ENCODE measurements at places on chromosomes 6 and 20.

DNA sequence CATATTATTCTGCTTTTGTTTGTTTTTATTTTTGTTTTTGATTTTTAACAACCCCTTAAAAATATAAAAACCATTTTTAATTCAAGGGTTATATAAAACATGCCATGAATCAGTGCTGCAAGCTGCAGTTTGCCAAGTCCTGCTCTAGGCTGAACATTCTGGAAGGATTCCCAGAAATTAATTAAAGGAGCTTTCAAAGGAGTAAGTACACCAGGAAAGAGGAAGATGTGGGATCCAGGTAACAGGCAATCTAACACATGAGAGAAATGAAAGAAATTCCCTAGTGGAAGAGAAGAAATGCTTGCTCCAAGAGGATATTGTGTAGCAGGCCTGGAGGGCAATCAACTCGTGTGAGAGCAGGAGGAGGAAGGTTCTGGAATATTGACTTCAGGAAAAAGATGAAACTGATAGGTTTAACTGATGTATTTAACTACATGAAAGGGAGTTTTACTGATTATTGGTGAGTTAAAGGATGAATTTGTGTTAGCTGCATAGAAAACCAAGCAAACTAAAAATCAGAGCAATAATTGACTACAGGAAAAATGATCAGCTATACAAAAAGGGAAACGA lies 146.0 kb upstream of the PHACTR1 start:
- no peak for DNase-seq

- DNase-seq = no peak
Observed at GRCh38 chr6:159325476-159325875, 156.3 kb downstream of the FNDC1 start.

DNA sequence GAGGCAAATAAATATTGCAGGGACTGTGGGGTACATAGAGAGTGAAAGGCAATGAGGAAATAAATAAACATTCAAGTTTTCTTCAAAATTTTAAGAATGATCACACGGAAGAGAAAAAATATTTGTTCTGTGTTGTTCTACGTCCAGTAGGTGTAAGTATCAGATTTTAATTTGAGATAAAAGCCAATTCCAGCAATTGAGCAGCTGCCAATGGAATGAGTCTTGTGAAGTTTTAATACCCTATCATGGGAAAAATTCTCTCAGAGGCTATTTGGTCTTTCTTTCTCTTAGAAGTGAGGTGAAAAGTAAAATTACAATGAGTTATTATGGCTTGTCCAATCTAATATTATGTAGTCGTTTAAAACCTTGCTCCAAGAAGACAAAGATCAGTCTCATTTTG lies 195.7 kb upstream of the CITED2 start:
- no peak for DNase-seq

GRCh38 chr6:493840-494239 lies 102.3 kb downstream of the IRF4 start:
- no peak for DNase-seq

DNA sequence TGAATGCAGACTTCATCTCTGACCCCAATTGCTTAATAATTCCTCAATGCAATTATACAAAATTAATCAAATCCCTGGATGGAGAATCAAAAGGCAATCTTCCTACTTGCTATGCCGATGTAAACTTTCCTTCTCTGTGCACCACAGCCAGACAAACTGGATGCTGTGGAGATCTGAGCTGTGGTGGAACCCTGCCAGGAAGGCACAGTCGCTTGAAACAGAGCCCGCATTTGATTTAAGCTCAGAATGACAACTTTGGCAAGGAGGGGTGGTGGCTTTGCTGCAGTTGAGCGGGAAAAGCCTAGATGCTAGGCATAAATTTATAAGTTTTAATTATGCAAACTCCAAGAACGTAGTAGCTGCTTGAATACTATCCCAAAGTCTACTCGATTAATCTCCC lies 190.8 kb downstream of the MTFR2 start:
- no peak for DNase-seq

- no peak for DNase-seq
Observed at GRCh38 chr6:2155206-2155605, 90.2 kb downstream of the GMDS start.

GRCh38 chr6:26054781-26055718 lies 32.2 kb upstream of the HFE start:
- DNase-seq = peak; percentile 97

DNA sequence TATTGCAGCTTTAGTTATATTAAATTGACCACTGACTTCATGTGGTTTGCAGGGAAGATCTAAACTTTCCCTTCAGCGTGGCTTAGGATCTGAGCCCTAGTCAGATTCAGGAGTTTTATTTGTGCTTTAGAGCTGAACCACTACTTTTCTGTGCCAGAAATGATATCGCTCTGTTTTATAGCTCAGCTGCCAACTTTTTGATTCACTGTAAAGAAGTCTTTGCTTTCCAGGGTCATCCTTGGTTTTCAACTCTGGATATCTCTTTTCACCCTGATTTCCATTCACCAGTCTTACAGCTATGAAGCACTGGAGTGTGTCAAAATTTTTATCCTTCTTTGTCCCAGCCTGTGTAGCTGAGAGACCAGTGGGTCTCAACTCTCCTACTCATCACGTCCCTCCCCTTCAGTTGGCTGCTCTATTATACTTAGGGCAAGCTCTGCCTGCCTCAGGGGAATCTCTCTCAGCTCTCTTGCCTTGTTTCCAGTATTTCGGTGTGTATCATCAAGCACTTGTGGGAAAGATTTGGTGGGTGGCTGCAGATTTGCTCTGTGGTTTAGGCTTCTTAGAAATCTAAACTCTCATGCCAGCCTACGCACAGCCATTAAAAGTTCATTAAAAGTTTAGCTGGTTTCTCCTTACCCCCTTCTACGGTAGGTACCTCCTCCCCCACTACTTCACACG lies 425.5 kb downstream of the TENT5A start:
- no peak for DNase-seq

DNA sequence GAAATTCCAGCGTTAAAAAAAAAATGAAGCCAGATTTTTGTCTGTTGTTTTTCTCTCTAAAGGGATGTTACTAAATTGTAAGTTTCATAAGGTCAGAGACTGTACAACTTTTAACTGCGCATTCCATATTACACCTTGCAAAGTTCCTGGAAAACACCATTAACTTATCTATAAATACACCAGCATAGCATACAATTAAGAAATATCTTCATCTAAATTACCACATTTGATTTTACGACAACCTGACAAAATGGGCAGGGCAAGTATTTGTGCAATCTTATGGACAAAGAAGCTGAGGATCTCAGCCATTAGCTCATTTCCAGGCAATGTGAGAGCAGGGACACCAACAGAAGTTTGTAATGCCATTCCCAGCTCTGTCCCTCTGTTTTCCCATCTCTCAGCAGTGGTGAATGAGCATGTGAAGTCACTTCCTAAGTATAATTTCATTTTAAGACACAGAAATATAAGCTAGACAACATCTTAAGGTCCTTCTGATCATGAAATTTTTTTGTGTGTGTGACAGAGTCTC lies 12.9 kb upstream of the GCM1 start:
- no peak for DNase-seq

DNA sequence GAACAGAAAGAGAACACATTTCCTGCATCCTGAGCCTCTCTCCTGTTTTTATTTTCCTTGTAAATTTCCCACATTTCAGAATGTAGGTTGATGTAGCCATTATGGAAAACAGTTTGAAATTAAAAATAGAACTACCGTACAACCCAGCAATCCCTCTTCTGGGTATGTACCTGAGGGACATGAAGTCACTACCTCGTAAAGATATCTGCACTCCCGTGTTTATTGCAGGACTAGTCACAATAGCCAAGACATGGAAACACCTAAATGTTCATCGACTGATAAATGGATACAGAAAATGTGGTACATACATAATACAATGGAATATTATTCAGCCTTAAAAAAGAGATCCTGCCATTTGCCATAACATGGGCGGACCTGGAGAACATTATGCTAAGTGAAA lies 72.0 kb upstream of the JAG1 start:
- no peak for DNase-seq

DNA sequence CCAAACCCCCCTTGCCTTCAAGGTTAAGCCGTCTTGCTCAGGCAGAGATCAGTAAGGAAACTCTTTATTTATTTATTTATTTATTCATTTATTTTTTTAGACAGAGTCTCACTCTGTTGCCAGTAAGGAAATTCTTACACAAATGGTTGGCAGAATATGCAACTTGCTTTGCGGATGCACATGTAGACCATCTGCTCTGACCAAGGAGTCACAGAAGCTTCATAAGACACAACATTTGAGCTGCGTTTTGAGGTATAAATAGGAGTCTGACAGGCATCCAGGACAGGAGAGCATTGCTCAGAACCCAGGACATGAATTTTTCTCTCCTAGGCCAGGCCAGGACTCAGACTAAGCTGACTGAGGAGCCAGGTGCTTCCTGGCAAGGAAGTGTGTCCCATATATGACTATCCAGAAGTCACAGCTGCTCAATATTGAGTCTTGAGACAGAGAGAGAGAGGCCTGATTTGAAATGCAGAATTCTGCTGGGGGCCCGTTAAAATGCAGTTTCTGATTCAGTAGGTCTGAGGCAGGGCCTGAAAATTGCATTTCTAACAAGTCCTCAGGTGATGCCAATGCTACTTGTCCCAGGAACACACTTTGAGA lies 43.9 kb downstream of the HLA-A start:
- DNase-seq = no peak

DNA sequence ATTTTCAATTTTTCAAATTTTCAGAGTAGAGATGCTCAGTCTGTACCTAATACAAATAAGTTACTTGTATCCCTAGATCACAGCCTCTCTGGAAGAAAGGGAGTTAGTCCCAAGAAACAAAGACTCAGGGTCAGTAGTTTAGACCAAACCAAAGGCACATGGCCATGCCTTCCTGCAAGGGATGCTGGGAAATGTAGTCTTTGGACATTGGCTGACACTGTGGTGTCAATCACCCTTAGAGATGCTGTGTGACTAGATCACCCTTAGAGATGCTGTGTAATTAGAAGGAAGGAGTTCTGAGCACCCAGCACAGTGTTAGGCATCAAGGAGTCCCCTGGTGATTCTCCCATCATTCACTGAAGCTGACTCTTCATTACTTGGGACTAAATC lies 202.1 kb downstream of the NFATC2 start:
- no peak for DNase-seq

DNA sequence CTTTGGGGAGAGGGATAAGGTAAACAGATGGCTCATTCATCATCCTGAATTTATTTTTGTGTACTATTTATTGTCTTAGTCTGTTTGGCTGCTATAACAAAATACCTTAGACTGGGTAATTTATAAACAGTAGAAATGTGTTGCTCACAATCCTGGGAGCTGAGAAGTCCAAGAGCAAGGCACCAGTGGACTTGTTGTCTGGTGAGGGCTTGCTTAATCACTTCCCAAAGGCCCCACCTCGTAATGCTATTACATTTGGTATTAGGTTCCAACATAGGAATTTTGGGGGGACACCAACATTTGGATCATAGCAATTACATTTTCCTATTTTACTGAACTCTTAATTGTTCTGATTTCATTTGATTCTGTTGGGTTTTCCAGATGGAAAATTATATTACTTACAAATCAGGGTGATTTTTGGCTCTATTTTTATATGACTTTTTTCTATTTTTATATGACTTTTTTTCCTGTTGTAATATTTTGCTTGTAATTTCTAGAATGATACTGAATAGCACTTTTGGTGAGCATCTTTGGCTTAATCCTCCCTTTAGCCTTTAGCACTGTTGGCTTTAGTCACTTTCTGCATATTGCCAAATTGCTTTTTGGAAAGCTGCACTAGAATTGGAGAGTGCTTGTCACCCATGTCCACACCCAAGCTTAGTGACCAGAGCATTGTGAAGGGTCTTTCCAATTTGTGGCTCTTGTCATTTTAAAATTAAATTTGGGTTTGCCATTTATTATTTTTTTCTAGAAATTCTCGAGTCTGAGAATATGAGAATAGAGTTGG lies 43.7 kb upstream of the TULP4 start:
- DNase-seq = no peak

GRCh38 chr6:90184334-90185298 lies 112.0 kb downstream of the BACH2 start:
- DNase-seq = peak; percentile 42

- no peak for DNase-seq
Observed at GRCh38 chr6:169251371-169251802, 2.3 kb downstream of the THBS2 start.

DNA sequence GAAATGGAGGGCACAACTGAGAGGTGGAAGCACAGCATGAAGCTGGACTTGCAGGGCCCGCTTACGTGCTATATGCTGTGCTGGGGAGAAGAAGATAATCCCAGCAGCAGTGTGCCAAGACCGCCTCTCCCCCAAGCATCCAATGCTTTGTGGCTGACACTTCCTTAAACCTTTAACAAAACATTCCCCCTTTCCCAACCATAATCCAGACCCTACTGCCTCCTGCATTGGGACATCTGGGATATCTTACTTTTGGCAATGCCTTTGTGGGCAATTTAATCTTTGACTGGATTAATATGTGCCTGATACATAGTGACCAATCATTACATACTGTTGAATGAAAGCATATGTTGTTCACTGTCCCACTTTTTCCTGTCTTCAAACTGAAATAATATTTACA lies 3.1 kb upstream of the TENT5A start:
- no peak for DNase-seq
